ENCODE measurements at places on chromosomes 13 and 19.

GRCh38 chr19:1826557-1827521 is 14.8 kb upstream of the ATP8B3 start:
- DNase-seq = no peak

DNA sequence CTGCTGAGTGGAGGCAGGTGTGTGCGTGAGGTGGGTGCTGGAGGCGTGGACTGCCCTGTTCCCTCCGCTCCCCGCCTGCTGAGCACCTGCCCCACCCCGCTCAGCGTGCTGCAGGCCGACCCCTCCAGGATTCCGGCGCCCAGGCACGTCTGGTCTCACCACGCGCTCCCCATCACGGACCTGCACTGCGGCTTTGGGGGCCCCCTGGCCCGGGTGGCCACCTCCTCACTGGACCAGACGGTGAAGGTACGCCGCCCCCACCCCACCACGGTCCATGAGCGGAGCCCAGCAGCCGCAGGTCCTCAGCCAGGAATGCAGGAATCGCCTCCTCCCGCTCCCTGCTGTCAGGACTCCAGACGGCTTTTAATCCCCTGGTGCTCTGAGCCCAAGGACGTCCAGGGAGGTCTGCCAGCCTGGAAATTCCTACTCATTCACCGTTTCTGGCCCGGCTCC is 6.0 kb downstream of the WDR18 start:
- DNase-seq = no peak

DNA sequence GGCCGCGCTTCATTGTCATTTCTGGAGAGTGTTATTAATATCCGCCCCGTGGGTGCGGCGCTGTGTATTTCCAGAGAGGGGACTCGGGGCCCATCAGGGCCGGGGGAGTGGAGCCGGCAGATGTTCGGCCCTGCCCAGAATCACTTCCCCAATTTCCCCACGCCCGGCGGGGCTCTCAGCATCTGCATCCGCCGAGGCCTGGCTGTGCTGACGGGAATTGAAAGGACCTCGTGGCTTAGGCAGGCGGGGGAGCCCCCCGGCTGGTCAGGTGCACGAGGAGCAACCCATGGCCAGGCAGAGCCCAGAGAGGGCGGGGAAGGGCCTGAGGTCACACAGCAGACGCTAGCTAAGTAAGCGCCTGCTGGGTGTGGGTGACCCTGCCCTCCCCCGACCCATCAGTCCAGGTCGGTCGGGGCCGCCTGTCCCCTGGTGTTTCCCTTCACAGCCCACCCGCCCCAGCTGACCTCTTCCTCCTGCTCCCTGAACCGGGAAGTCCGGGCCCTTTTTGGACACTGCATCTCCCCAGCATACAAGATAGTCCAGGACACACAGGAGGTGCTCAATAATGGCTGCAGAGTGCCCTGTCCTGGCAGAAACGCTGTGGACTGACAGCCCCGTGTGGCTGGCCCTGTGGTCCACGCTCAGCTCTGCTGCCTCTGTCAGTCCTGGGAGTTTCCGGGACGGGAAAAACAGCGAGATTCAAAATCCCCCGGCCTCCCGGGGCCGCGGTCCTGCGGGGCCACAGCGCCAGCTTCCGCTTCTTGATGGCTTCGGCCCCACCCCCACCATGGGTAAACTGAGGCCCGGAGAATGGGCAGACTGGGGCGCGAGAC is 22.1 kb downstream of the ARID3A start:
- DNase-seq = no peak

DNA sequence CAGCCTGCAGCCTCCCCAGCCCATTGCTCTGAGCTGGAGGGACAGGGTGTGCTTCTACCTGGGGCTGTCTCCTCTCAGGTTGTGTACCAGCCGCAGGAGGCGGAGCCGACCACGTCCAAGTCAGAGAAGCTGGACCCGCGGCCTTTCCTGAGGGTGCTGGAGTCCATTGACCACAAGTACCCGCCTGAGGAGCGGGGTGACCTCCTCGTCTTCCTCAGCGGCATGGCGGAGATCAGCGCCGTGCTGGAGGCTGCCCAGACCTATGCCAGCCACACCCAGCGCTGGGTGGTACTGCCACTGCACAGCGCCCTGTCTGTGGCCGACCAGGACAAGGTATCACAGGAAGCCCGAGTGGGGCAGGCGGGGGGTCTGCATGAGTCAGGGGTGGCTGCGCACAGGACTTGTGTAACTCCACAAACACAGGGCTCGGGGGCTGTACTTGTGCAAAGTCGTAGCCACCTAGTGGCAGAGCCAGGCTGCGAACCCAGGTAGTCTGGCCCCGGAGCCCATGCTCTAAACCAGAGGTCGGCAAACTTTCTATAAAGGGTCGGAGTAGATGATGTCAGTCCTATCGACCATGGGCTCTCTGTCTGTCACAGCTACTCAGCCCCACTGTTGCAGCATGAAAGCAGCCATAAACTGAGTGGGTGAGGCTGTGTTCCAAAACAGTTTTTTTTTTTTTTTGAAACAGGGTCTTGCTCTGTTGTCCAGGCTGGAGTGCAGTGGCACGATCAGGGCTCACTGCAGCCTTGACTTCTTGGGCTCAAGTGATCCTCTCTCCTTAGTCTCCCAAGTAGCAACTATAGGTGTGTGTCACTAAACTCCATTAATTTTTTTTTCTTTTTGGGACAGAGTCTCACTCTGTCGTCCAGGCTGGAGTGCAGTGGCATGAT is 8.9 kb downstream of the DHX34 start:
- DNase-seq = no peak

- no peak for DNase-seq
Measured at GRCh38 chr13:30664689-30665275, 47.1 kb downstream of the USPL1 start.

- DNase-seq = no peak
Measured at GRCh38 chr13:50453188-50453587, 390.3 kb downstream of the DLEU7 start.

Data from stimulated activated CD8-positive, alpha-beta memory T cell treated with anti-CD3 and anti-CD28 coated beads, Interleukin-7, amount 100 ng/mL, for 1 hour (primary cell).